ENCODE measurements at places on chromosomes 5 and 9. TPM values are rescaled to one million over a fixed set of nuclear protein-coding genes. Genes with fewer than 3 reads are reported as not detected.

COL23A1 gene
- 8.2 TPM for total RNA-seq

LPAR1 gene
- total RNA-seq, result 3.8 TPM

GFI1B gene
- total RNA-seq, result 1.0 TPM

DNA sequence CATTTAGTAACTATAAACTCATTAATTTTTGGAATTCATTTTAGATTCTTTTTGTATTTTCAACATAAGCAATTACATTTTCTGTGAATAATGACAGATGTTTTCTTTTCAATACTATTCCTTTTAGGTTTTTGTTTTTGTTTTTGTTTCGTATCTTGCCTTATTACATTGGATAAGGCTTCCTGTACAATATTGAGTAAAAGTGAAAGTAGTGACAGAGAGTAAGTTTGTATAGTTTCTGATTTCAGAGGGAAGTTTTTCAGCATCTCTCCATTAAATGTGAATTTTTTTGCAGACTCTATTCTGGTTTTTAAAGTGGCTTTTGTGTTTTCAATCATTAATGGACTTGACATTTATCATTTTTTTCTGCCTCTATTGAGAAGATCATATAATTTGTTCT lies 12.8 kb upstream of the CAMK4 start:
- DNase-seq, result no peak

- DNase-seq, result no peak
These were observed 109.6 kb upstream of the KCNN2 start for GRCh38 chr5:114252226-114252625.

- peak; percentile 87 for DNase-seq
These were observed 48.9 kb downstream of the CXXC5 start for GRCh38 chr5:139696894-139697658.

- DNase-seq, result no peak
These were observed 291.4 kb downstream of the MCTP1 start for GRCh38 chr5:94993491-94993890.

GRCh38 chr5:1725641-1726468 lies 73.8 kb downstream of the MRPL36 start:
- peak; percentile 63 for DNase-seq

DNA sequence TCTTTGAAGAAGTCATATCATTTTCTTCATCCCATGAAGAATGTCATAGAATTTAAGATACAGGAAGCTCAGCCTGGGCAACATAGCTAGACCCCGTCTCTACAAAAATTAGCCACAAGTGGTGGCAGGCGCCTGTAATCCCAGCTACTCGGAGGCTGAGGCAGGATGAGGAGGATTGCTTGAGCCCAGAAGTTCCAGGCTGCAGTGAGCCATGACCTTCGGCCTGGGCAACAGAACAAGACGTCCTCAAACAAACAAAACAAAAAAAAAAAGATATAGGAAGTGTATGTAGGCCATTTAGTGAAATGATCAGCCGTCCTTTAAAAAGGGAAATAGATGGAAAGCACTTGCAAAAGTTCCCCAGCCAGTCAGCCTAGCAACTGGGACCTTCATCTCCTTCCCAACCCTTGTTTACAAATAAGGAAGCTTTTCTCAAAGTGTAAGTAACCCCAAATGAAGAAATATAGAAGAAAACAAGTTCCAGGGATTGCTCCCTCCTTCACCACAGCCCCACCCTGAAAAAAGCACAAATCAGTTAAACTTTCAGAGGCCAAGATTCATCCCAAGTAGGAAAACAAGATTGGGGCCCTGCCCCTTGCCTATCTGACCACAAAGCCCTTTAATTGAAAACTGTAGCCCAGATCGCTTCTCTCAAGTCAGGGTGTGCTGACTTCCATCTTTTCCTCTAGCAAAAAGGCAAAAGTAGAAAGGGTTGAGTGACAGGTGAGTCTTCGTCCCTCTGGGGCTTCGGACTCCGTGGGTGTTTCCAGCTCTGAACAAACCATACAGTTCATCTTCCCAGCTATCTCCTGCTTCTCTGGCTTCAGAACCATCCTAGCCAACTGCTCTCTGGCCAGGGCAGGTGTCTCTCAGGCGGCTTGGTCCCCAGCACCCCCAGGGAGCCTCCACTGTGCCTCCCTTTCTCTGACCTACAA lies 1.2 kb downstream of the SLC31A2 start:
- no peak for DNase-seq

Measured in GM23338 (cell line).